WERI-Rb-1 (cell line): ENCODE measurements at places on chromosomes 4 and X.
A peak's percentile ranks its signal among the peaks of the same experiment; 100 is the strongest.

DNA sequence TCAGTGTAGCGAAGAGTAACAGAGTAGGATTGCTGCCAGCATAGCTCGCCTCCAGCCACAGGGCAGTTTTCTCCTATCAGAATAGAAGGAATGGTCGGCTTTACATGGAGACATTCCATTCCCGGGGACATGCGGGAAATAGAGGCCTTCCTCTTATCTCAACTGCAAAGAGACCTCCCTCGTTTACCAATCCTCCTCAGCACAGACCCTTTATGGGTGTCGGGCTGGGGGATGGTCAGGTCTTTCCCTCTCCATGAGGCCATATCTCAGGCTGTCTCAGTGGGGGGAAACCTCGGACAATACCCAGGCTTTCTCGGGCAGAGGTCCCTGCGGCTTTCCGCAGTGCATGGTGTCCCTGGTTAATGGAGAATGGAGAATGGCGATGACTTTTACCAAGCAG, 285.0 kb downstream of the ASMT start:
- no peak for DNase-seq

GRCh38 chr4:83644677-83645659, 109.1 kb downstream of the GPAT3 start:
- peak; percentile 14 for DNase-seq

DNA sequence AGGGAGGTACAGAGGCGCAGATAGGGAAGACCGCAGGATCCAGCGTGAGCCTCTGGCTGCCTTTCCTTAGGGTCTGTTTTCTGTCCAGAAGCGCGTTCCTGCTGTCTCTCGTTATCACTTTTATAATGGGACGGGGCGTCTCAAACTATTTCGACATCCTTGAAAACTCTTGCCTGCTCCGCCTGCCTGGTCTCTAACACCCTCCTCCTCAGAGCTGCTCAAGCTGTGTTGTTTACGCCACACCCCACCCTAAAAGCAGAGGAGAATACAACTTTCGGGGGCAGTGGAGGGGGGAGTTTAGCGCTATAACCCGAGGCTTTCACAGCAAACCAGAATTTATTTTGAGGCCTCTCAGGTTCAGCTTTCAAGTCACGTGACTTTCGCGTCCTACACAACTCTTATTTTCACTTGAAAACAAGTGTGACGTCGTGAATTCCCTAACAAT, 646 bp upstream of the FAM3A start:
- DNase-seq: no peak

DNA sequence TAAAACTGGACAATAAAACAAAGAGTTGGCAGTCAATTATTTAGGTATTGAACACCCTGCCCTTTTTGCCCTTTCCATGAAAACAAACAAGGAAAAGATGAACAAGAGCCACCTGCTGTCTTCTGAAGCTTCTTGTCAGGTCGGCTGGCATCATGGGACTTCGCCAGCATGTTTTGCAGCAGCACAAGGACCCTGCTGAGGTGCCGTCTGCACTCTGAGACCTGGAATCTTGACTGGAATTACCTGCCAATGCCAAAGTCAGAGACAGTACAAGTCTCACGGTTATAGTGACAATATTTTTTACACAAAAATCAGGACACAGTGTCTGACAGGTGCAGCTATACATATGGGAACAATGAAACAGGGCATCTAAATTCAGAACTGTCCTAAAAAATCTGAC, 284.5 kb downstream of the GASK1B start:
- no peak for DNase-seq

GRCh38 chrX:7606039-7606652, 236.8 kb upstream of the VCX start:
- DNase-seq: no peak

DNA sequence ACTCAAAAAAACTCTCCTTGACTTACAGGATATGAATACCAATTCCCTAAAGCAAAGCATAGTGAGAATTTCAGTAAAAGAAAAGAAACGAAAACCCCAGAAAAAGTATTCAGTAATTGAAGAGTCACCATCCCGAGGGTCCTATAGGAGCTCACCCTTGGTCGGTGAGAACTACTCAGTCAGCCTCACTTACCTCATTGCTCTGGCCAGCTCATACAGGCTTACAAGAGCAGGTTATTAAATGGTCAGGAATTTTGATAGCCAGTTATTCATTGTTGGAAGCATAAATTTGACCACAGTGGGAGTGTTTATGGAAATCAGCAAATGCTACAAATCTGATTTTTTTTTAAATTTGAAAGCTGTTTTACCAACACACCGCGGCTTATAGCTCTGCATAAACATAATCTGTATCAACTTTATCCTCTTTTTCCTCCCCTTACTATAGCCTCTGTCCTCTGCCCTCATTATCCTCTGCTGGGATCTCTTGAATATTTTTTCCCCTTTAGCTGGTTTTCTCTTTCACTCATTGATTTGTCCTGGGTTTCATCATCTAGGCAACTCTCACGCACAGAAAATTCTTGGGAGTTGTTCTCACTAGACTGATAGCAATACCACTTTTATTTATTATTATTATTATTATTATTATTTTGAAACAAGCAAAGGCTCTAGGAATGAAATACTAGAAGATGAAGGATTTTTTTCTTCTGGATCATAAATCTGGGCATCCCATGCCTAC, 11.0 kb upstream of the CXCL2 start:
- DNase-seq: no peak

GRCh38 chrX:148540671-148541583, 40.5 kb downstream of the AFF2 start:
- DNase-seq: no peak

- peak; percentile 82 for DNase-seq
Observed at GRCh38 chr4:8403173-8403753, 37.3 kb downstream of the ACOX3 start.

DNA sequence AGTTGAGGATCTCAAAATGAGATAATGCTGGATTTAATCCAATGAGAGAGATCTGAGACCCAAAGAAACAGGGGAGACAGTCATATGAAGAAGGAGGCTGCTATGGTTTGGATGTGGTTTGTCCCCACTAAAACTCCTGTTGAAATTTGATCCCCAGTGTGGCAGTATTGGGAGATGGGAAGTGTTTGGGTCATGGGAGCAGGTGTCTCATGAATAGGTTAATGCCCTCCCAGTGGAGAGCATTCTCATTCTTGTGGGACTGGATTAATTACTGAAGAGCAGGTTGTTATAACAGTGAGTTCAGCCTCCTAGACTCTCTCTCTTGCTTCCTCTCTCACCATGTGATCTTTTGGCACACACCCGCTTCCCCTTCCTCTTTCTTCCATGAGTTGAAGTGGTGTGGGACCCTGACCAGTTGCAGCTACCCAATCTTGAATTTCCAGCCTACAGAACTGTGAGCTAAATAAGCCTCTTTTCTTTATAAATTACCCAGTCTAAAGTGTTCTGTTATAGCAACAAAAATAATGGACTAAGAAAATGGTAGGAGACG, 70.3 kb downstream of the PPEF2 start:
- DNase-seq: no peak

DNA sequence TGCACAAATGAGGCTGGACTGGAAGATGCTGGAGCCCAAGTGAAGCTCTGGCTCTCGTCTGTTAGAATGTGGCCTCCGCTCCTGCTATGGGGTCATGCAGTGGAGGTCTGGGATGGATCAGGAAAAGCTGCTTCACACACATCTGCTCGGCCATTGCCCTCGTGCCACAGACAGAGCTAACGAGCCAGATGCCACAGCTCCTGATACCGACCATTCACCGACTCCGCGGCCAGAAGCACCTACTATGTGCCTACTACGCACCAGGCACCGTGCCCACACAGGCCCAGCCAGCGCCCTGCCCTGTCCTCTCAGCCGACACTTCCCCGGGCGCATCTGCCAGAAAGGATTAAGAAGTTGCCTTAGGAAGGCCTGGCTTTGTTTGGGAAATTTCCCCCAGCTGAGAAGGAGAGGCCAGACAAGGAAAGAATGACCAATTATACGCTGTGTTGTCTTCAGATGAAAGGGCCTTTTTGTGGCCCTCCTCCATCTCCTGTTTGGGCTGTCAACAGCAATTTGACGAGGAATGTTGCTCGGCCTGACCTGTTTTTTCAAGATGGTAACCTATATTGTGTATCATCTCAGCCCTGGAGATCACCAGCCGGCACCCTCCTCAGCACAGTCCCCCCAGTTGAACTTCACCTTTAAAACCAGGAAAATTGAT, 34.3 kb downstream of the HMX1 start:
- DNase-seq: peak; percentile 8

DNA sequence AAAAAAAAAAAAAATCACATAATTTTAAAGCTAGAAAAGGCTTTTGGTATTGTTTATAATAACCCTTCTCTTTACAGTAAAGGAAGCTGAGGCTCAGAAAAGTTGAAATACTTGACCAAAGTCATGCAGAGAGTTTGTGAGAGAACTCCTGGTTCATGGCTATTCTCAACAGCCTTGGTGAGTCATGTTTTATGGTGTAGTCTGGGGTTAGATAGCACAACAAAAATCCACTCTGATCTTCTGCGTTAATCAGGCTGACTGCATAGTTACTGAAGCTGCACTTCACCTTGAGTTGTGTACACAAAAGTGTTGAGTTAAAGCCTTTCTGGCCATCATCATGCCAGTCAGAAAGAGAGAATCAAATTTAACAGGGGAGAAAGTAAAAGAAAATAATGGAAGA, 19.3 kb upstream of the SFRP2 start:
- no peak for DNase-seq

GRCh38 chrX:152904151-152905080, 6.5 kb downstream of the ZNF185 start:
- DNase-seq: peak; percentile 77

DNA sequence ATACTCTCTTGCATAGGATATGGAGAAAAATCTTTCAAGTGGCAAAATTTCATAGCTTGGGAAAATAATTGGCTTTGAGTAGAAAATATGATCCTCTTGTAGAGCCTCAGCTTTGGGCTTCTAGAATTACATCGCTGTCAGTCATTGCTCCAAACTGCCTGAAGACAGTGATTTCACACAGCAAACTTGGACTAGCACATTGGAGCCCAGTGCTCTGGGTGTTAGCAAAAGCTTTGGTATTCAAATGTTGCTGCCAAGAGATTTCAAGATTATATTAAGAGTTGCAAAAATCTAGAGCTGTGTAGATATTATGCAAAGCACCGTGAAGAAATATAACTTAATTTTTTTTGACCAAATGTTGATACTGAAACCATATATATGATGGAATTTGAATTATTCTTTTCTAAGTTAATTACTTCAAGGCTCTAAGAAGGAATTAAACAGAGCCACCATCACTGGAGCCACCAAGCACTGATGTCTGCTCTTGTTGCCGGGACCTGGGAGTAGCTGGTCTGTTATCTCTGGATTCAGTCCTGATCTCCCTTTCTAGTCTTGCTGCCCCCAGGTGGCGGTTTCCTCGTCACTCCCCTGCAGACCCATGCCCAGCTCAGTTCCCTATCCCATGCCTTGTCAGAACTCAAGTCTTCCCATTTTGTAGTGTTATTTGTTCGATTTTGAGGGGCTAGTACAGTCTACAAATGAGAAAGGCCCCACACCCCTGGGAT, 260.7 kb upstream of the SFRP2 start:
- peak; percentile 78 for DNase-seq

- DNase-seq: no peak
Observed at GRCh38 chrX:85052636-85053343, 49.1 kb downstream of the APOOL start.

DNA sequence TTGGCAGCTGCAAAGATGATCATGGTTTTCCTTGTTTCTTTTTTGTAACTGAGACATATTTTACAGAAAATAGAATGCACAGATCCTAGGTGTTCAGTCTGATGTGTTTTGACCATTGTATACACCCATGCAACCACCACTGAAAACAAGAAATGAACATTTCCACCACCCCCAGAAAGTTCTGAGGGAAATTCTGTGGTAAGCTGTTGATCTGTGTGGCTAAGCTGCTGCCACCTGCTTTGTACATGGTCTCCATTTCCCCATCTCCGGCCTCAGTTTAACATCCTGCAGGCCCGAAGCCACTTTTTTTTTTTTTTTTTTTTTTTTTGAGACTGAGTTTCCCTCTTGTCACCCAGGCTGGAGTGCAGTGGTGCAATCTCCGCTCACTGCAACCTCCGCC, 65.3 kb downstream of the NYX start:
- no peak for DNase-seq
